ENCODE measurements at places on chromosomes 11 and 22. TPM values are rescaled to one million over a fixed set of nuclear protein-coding genes. Genes with fewer than 3 reads are reported as not detected.

The CDHR5 gene
- total RNA-seq, result not detected

The FAM181B gene
- total RNA-seq, result 14.8 TPM

DNA sequence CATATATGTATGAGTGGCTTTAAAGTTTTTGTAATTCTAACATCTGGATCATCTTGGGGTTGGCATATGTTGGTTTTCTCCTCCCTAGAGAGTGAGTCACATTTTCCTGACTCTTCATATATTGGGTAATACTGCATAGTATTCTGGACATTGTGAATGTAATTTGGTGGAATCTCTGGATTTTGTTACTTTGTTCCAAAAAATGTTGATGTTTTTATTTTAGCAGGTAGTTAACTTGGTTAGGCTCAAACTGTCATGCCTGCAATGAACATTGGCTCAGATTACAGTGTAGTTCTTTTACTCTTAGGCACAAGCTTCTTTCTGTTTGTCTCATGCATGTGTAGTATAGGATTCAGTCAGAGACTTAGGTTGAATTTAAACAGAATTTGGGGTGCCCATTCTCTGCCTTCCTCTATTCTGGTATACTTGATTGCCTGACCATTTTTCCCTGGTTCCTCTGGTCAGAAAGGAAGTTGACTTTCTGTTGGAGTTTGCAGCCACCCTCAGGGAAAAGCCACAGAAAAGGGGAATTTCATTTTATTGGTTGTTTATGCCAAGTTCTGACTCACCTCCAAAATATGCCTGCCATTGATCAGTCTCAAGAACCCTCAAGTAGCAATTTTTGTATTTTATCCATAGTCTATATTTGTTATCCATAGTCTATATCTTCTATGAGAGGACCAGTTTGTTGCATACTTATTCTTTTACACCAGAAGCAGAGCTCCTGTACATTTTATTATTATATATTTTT lies 151.7 kb downstream of the UVRAG start:
- DNase-seq, result no peak

GRCh38 chr22:48268771-48269552 lies 1506.5 kb downstream of the TBC1D22A start:
- DNase-seq, result no peak

DNA sequence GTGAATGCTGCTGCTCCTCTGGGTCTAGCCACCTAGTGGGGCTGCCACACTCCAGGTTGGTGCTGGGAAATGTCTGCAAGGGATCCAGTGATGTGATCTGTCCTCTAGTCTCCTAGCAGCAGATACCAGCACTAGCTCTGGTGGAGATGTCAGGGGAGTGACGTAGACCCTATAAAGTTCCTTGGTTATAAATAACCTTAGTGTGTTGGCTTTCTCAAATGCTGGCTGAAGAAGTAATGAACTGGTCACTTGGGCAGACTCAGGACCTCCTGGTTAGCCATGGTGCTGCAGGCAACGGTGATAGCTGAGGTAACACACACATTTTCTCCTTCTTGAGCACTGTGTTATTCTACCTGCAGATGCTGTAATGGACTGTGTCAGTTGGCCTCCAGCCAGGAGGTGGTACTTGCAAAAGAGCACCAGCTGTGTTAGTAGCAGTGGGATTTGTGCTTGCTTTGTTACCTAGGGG lies 35.5 kb downstream of the BBOX1 start:
- DNase-seq, result no peak

DNA sequence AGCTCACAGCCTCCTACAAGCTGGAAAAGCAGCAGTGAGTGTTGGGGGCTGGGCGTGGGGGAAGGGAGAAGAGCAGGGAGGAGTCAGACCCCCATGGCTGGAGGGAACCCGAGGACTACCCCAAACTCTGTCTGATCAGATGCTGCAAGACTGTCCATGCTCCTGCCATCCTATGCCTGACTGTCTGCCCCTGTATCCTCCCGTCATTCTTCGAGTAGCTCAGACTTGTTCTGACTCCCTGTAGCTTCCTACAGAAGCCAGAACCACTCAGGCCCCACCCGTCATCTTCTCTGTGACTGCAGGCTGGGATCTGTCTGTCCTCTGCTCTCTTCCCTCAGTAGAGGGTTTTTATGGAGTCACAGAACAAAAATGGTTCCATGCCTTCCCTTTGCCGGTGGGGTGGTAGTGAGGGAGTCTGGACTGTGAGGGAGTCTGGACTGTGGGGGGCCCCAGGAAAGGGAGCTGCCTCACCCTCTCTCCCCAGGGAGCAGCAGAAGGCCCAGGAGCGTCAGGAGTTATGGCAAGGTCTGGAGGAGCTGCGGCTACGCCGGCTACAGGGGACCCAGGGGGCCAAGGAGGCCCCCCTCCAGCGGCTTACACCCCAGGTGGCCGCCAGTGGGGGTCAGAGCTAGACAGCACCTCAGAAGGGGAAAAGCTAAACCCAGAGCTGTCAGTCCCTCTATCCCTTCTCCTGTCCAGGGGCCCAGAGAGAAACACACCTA lies 2.3 kb downstream of the GPHA2 start:
- DNase-seq, result no peak
